Stimulated activated CD8-positive, alpha-beta memory T cell treated with anti-CD3 and anti-CD28 coated beads, Interleukin-7, amount 100 ng/mL, for 1 hour (primary cell): ENCODE measurements at places on chromosomes 2 and 18.

GRCh38 chr2:25491003-25491696, 149.4 kb upstream of the DNMT3A start:
- DNase-seq, result no peak

- DNase-seq, result no peak
These were observed 393.0 kb upstream of the SALL3 start for GRCh38 chr18:78586586-78586985.

GRCh38 chr2:202375033-202375608, 1.0 kb upstream of the BMPR2 start:
- DNase-seq, result no peak

DNA sequence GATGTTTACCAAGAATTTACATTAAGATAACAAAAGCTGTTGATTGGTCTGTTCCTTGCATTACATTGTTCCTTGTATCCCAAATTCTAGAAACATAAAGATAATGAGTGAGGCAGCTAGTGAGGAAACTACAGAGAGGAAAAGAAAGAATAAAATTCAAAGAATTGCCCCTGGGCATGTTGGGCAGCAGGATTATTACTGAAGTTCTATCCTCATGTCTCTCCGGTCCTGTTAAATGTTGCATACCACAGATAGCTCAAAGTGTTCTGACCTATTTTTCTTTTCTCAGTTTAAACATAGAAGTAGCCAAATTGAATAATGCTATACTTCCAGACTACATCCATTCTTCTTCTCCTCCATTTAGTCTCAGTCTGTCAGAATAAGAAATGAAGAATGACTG, 58.2 kb upstream of the DYNC1I2 start:
- no peak for DNase-seq

DNA sequence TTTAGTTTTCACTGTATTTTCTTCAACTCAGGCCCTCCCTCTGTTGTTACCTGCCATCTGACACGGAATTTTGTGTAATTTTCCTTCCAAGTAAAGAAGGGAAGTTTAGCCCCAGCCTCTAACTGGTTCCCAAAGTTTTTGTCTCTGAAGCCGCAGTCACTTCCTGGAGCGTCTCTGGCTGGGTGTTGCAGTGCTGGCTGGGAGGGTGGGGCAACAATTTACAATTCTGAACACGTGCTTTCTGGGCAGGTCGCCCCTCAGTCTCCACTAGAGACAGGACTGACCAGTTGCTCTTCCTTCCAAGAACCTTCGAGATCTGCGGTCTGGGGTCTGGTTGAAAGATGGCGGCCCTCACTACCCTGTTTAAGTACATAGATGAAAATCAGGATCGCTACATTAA, 3.5 kb downstream of the CNDP2 start:
- DNase-seq, result peak; percentile 16

- DNase-seq, result no peak
These were observed 132.1 kb downstream of the GBX2 start for GRCh38 chr2:236036045-236036444.

DNA sequence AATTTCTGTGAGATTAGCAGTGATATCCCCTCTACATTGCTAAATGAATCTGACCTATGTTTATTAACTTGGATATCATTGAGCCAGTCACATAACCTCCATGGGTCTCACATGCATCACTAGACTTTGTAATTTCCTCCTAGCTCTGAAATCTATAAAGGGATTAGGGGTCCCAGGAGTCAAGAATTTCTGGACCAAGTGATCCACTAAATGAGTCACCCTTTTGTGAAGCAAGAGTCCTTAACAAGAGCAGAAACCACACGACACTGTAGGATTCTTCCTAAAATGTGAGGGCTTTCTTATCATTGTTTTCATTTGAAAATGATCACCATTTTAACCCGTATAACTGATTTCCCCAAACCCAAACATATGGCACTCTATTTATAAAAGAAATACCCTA, 90.3 kb downstream of the DHRS9 start:
- DNase-seq, result no peak

DNA sequence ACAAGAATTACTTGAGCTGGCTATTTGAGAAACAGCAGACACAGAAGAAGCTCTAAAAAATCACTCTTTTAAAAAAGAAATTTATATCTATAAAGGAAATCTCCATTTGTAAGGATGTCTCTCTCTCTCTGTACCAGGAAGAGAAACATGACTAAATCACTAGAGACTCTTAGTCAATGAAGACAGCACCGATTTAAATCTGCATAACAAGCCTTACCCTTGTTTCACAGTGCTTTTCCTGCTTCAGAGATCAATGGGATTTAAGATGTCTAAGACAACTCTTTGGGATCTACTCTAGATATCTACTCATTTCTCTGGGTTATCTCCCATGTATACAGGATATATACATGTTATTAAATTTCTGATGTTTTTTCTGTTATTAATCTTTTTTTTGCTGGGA, 359.2 kb upstream of the RND3 start:
- DNase-seq, result no peak

DNA sequence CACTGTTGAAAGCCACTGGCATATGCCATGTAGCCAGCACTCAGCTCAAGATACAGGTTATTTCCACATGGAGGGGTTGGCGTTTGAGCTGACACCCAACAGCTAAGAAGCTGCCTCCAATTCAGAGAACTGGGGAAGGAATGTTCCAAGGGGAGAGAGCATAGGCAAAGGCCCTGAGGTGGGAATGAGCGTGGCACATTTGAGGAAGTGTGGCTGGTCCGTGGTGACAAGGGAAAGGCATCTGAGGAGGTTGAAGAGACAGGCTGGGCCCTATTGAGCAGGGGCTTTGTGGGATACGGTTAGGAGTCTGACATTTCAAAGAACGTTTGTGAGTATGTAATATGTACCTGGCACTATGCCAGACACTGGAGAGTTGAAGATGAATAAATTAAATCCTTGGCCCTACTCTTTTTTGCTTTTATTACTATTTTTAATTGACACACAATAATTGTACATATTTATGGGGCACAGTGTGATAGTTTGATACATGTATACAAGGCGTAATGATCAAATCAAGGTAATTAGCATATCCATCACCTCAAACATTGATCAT, 27.6 kb upstream of the TMBIM1 start:
- DNase-seq, result no peak

GRCh38 chr2:58067001-58067400, 20.4 kb downstream of the VRK2 start:
- no peak for DNase-seq

DNA sequence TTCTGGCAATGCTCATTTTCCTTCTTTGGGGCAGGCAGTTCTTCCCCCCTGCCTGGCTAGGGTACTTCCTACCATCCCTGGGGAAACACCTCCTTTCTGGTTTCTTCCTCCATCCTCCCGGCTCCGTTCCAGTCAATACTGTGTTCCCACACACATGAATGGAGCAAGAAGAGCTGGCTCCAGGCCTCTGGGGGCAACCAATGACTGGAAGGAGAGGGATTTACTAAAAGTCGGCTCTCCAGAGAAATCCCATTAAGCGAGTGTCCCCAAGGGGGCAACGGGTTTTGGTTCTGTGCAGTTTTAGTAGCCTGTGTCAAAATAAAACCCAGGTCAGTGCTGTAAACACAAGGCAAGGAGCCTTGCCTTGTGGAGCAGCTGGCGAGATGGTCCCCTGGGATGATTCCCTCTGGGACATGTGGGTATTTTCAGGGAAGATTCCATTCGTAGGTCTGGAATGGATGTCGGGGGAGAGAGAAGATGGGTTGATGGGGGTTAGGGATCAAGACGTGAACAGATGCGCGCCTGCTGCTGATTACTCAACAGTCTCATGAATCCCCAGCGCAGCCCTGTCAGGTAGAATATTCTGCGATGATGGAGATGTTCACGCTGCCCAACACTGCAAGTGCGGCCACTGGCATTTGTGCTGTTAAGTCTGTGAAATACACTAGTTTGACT, 32.0 kb downstream of the EMILIN2 start:
- no peak for DNase-seq

GRCh38 chr2:120229341-120229740, 6.1 kb upstream of the TMEM185B start:
- no peak for DNase-seq

DNA sequence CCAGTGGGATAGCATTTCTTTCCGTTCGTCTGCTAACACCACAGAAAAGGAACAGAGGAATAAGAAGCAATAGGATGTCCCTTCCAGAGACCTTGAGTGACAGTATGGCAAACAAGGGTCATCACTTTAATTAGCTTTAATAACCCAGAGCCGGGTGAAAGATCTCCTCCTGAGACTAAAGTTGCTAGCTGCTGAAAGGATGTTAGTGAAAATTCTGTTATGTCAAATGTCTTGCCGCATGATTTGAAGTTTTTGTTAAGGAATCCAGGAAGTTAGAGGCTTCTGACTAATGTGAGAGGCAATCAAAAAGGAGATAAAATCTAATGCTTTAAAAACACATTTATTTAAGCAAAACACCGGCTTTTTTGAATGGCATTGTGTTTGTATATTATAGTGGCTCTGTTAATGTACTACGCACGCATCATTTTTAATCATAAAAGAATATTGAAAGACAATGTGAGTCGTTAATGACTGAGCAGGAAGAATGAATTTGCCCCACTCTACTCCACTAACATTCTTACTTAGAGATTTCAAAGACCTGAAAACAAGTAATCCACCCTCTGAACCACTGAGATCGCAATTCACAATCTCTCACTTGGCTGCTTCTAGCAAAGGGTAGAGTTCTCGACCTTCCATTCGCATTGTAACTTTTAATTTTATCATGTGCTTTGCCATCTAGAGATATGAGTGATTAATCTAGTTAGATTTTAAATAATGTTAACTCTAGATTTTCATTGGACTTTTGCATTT, 536.6 kb downstream of the LRRTM4 start:
- no peak for DNase-seq

- DNase-seq, result no peak
These were observed 242.5 kb downstream of the AFF3 start for GRCh38 chr2:99899882-99900281.

GRCh38 chr2:86286516-86286915, 50.9 kb downstream of the REEP1 start:
- no peak for DNase-seq
